Stimulated activated CD8-positive, alpha-beta memory T cell treated with anti-CD3 and anti-CD28 coated beads, Interleukin-7, amount 100 ng/mL, for 4 hours (primary cell): ENCODE measurements at places on chromosomes 6 and 20.

DNA sequence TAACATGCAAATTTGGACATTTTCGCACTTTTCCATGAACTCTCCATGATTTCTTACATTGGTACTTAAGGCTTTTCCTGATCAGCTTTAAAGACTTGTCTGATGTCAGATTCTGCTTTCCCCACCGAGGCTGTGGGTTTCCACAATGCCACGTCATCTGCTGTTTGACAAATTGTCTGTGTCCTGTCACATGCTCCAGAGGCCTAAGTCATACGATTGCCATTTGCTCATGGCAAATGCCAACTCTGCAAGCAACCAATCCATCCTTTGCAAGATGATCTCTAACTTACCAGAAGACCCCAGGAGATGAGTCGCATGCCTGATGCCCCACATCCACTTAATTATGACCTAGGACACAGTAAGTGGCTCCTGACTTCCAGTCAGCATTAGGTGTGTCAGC, 556.5 kb downstream of the BMP2 start:
- no peak for DNase-seq

DNA sequence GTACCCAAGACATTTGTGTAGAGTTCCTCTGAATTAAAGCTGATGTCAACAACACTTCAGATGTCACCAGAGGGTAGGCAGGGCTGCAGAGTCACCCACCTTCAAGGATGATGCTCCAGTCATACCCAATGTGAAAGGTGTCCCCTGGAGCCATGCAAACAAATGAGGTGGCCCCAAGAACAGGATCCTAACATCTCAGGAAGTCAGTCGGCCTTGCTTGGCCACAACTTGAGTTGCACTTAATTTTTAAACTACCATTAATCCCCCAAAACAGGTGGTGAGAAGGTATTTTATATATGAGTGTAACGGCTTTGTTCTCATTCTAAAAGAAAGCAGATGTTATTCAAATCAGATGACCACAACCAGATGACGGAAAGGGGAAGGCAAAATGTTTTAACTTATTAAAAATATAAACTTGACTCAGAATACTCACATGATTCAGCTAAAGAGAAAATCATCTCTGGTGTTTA, 21.1 kb upstream of the SERPINB1 start:
- DNase-seq = no peak

DNA sequence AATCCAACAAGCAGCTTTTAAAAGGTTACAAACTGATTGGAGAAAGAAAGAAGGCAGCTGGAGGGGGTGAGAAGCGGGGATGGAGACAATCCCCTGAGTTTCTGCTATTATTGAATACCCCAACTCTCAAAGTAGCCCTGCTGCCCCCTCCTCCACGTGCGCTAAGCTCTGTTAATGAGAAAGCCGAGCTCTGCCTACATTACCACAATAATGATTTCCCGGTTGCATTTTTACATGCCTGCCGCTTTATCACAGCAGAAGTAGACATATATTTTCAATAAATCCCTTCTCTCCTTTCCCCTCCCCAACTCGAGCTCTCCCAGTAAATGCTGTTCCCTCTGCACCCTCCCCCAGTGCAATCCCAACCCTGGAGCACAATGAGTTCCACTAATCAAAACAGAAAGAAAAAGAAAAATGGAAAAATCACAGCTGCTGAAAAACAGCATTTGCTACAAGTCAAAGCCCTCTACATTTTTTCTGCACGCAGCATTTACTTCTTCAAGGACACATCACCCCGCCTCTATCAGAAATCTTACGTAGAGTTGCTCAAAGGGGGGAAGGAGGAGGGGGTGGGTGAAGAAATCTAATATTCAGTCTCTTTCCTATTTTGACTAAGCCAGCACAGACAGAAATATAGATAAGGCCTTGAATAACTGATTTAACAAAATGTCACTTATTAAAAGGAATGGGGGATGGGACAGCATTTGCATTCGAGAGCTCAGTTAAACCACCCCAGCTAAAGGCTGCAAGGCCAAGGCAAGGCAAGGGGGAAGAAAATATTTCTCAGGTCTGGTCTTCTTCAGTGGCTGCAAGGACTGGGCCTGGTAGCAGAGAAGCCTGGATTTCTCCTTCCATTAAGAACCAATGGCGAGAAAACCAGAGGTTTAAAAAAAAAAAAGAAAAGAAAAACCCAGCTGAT, 10.7 kb downstream of the TRERF1 start:
- no peak for DNase-seq

GRCh38 chr20:63361519-63362435, 628 bp upstream of the CHRNA4 start:
- DNase-seq = no peak

GRCh38 chr6:15751721-15752350, 89.0 kb upstream of the DTNBP1 start:
- no peak for DNase-seq

DNA sequence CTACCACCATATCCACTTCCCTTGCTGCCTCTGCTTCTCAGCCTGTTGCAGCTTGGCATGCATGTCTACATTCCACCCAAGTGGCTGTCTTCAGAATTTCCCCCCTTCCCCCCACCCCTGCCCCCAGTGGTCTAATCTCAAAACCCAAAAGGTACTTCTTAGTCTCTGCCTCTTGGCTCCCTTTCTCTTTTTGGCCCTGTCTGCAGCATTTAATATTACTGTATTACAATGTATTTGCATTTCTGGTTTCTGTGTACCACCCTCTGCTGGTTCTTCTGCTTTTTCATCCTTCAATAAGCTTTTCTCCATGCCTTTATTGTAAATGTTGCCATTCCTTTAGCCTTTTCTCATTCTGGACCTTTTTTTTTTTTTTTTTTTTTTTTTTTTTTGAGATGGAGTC, 43.0 kb downstream of the RPRD1B start:
- no peak for DNase-seq

DNA sequence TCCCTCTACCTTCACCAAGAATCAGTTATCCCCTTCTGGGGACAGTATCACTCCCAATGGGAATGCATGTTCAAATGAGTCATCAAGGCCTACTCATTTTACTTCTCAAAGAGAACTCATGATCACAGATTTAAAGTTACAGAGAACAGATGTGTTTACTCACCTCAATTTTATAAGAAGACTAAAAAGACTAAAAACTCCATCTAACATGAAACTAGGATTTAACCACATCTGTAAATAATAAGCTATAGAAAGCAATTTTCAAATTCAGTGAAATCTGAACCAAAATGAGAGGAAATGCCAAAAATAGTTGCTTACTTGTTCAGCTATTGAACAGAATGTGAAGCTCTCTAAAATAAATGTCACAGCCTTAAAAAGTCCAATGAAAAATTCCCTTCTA, 300.1 kb upstream of the KCNQ5 start:
- DNase-seq = no peak

DNA sequence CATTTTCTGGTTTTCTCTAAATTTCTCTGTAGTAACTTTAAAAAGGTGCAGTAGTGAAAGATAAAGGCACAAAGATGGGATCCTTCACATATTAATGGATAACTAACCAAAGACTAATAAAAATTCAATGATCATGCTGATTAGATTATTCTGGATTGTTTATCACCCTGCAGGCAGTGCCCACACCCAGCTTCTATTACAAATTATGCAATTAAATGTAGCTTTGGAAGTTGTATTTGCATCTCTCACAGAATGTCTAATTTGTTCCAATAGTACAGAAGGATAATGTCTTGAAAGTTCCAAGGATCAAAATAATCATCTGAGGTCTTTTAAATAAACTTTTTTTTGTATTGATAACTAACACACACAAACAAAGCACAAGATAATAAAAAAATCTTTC, 837.6 kb downstream of the HACE1 start:
- DNase-seq = no peak

DNA sequence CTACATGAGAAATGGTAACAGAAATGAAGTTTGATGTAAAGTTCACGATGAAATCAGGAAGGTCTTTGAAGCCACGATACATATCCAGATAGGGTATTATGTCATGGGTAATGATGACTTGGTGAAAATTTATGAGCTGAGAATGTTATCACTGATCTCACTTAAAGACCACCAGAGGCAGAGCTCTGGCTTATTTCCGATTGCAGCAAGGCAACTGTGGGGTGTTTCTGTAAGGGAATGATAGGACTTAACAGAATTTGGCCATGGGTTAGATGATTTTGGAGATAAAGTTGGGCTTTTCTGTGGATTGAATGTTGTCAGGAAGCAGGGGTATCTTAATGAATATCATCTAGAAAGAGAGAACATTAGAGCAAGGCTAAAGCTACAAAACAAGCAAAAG, 508.4 kb downstream of the HDGFL1 start:
- DNase-seq = no peak

DNA sequence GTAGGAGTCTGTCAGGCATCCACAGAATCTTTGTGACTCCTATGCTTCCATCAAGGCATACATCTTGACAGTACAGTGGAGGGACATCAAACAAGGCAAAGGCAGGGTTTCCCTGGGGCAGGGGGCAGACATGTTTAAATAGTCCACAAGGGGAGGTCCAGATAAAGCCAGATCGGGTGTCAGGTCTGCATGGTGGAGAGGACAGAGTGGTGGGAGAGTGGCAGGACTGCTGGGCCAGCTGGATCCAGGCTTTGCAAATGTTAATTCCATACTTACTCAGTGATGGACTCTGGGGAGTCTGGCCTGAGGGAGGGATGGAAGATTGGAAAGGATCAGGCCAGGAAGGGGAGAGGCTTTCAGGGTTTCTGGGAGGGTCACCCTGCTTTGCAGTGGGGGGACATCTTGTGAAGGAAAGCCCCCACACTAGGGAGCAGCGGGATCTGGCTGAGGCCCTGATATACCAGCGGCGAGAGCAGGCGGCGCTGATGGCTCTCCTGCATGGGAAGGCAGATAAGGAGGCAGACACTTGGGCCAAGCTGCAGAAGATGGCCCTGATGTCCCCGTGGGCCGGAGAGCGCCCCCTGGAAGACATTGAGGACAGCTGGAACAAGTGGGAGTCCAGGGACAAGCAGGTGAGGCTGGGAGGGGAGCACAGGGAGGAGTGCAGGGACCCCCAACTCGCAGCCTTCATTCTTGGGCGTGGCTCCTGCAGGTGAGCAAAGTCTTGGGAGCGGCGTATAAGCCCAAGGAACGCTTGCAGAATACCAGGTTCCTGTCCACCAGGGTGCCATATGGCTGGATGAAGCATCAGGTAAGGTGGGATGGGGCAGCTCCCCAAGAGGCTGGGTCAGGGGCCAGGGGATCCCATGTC, 44.6 kb downstream of the SUN5 start:
- DNase-seq = no peak

DNA sequence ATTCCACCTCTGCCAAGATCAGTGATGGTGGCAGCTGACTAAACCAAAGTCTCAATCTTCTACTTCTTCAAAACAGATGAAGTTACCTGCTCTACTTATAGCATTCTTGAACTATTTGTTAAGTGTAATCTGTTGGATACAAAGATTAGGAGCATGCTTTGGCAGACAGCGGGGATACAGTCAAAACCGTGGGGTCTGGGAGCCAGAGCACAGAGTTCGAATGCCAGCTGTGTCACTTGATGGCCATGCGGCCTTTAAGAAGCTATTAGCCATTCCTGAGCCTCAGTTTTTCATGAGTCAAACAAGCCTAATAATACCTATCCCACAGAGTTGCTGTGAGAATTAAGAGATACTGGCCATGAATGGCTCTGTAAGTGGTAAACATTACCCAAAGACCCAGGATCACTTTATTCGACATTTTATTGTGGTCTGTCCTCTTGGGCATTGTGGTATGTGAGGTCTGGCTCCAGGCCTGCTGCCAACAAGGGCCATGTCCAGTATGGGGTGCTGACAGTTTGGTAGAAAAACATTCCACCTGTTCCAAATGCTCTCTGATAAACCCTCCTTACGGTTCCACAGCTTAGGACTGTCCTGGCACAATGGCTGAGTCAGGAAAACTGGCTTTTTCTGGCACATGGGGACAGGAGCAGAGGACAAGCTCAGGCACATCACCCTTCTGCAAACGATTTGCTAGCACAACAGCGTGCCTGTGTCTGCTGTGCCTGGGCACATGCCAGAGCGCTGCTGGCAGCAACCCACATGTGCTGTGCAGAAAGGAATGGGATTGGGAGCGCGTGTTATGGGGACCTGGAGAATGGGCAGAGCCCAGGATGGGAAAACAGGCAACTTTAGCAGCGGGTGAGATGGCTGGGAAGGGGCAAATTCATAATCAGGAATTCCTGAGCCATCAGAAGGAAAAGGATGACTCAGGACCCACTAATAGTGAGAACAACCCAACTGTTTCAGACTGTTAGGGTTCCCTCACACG, 15.7 kb upstream of the FAM83C start:
- no peak for DNase-seq

DNA sequence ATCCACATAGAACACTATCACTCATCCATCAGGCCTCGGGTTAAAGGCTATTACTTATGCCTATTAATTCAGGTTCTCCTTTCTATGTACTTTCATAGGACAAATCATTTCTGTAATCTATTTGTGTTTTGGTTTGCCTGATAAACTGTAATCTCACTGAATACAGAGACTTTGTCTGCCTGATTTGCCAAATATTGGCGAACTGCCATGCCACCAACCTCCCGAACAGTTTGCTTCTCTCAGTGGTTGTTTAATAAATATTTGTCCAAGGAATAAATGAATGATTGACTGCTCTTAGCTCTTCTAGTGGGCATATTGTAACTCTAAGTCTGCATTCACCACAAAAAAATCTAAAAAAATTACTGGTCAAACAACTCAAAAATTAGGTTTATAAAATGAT, 170.1 kb upstream of the ZFP64 start:
- DNase-seq = no peak

- no peak for DNase-seq
Observed at GRCh38 chr20:38197619-38198018, 32.5 kb upstream of the TGM2 start.

GRCh38 chr6:81614292-81614691, 138.2 kb downstream of the TENT5A start:
- DNase-seq = no peak

DNA sequence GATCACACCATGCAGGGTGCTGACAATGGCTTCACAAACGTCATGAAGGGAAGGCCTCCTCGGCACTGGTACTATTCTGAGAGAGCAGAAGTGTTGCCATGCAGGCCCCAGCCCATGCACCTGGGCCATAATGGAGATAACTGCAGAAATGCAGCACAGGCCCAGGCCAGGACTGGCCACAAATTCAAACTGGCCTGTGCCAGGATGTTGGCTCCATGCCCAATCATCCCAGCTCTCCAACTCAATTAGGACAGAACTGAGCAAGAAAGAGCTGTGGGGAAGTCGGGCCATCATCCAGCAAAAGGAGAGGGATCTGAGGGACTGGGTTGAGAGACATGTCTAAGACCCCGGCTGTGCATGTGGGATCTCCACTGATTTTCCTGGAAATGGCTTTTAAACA, 48.9 kb upstream of the SYNDIG1 start:
- no peak for DNase-seq

GRCh38 chr6:116267836-116268588, 11.7 kb downstream of the TSPYL1 start:
- DNase-seq = no peak
